ENCODE measurements at places on chromosomes 1 and 21.

GRCh38 chr1:244732851-244733450, 80.0 kb downstream of the DESI2 start:
- DNase-seq = no peak

GRCh38 chr1:203201516-203202205, 15.2 kb upstream of the CHI3L1 start:
- DNase-seq = no peak

DNA sequence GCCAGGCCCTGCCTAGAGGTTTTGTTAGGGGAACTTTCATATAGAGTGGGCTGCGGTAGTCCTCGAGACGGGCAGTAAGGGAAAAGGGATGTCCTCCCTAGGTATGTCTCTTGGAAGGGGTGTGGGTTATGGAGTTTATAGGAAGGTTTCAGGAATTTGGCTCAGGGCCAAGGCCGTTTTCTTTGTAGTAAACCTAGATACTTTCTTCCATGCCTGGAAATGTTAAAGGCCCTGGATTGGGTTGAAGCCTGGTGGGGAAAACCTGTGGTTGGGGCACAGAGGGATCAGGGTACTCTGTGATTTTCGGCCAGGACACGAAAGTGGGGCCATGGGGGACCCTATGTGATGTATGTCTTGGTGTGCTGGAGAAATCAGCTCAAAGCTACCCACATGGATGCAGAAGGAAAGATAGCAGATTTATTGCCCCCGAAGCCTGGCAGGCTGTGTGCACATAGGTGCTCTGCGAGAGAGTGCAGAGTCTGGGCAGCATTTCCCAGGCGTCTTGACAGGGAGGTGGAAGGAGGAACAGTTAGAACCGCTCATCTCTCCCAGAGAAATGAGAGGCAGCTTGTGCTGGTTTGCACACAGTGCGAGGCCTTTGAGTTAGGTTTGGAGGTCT, 1.7 kb downstream of the SNAP47 start:
- no peak for DNase-seq

- no peak for DNase-seq
Observed at GRCh38 chr1:31927661-31927980, 10.5 kb downstream of the PTP4A2 start.

GRCh38 chr1:55696891-55697290, 481.7 kb upstream of the USP24 start:
- no peak for DNase-seq

DNA sequence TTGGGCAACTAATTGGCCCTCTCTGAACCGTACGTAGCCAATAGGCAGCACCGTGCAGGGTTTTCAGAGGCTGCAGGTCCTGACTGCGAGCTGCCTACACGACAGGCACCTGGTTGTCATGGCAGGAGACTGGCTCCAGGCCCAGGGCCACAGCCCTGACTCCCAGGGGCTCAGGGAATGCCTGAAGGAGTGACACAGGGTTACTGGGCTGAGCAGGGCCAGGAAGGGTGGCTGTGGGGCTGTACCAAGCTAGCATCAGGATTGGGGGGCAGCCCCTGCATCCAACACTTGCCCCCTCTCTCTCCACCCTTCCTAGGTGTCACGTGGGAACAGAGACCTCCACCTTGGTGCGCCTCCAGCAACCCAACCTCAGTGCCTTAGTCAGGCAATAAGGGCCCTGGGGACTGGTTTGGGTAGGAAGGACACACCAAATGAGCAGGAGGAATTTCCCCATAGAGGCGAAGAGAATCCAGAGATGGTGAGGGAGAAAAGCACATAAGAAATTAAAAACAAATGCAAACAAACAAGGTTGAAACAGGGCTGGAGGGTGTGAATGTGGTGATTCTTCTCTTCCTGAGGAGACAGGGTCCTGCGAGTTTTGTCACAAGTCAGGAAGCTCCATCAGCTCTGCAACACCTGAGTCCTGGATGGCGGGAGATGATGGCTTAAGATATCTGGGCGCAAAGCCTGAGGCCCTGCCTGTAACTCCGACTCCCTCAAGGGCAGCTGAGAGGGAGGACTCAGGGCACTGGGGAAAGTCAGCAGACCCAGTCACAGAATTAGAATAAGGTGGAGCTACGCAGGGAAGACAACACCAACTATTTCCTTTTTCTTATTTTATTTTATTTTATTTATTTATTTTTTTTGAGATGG, 19.7 kb upstream of the RNU1-4 start:
- no peak for DNase-seq

DNA sequence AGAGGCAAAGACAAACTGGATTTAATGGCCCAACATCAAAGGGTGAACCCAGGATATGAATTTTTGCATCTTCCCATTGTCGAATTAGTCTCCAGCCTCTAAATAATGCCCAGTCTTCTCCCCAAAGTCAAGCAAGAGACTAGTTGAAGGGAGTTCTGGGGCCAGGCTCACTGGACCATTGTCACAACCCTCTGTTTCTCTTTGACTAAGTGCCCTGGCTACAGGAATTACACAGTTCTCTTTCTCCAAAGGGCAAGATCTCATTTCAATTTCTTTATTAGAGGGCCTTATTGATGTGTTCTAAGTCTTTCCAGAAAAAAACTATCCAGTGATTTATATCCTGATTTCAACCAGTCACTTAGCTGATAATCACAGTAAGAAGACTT, 26.5 kb downstream of the CD53 start:
- no peak for DNase-seq

DNA sequence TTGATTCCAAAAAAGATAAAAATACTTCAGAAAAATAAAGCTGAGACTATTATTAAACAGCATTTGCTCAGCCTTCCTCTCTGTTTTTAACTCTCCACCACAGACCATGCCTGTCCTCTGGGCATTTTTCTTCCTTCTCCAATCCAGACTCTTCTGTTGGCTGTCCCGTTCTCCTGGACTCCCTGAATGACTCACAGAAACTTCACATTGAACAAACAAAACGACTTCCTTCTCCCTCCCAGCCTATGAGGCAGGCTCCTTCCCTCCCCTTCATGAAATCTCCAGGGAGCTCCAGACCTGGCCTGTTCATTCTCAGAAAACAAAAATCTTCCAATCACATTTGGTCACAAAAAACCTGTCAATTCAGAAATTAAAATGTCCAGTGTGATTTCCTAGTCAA, 421.3 kb downstream of the NPHP4 start:
- DNase-seq = no peak

DNA sequence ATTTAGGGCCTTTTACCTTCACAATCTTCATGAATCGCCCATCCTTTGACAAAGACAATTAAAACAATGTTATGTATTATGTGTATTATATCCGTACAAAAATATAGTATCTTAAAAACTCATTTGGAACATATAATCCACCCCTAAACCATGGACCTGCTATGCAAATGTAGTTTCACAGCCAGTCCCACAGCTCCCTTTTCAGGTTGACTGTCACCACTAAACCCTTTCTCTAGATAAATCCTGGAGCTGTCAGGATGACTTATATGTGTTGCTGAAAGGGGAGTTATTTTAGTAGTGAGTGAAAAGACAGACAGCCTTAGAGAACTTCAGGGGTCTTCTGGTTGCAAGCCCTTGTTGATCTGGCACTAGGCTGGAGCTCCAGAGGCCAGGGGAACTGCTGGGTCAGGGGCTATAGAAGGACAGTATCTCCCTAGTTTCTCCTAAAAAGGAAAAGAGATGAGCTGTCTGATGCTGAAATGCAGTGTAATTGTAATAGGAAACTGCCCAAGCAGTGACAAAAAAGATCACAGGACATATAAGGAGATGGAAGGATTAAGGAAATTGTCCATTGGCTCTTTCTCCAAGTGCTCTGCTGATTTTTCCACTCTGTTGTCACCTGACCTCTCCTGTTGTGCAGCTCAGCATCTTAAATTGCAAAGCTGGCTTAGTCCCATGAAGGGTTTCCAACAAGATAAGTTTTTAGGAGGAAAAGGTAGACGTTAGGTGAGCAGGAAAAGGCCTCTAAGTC, 127.7 kb downstream of the S1PR1 start:
- no peak for DNase-seq

DNA sequence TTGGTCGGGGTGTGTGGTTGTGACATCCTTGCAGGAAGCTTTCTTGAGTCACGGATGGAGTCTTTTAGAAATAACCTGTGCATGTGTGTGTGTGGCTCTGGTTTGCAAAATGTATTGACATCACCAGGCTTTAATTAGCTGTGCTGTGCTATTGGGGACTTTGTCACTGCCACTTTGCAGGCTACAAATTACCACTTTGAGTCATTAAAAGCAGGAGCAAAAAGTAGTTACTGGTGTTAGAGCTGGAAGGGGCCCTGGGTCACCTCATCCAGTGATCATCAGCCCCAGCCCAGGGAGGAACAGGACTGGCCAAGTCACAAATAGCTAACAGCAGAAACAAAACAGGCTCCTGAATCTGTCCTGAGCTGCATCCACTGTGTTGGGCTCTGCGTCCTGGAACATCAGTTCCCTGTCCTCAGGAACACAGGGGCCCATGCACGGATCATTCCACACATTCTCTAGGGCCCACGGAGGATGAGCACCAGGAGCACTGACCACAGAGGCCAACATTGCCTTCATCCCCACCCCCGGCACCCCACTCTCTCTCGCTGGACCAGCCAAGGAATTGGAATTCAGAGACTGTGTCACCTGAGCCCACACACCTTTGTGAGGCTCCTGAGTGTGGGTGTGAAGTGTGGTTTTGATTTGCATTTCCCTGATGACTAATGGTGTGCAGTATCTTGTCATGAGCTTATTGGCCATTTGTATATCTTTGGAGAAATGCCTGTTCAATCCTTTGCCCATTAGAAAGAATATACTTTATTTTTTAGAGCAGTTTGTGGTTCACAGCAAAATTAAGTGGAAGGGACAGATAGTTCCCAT, 280.1 kb upstream of the C1orf174 start:
- no peak for DNase-seq

GRCh38 chr1:176540428-176540827, 77.5 kb downstream of the PAPPA2 start:
- DNase-seq = no peak

GRCh38 chr1:43910343-43910742, 23.3 kb upstream of the ARTN start:
- no peak for DNase-seq

GRCh38 chr1:226890331-226891108, 20.1 kb downstream of the PSEN2 start:
- no peak for DNase-seq

- DNase-seq = no peak
Observed at GRCh38 chr1:7646981-7647901, 123.9 kb upstream of the VAMP3 start.

GRCh38 chr21:43986544-43987451, 25.3 kb upstream of the TRAPPC10 start:
- DNase-seq = no peak

DNA sequence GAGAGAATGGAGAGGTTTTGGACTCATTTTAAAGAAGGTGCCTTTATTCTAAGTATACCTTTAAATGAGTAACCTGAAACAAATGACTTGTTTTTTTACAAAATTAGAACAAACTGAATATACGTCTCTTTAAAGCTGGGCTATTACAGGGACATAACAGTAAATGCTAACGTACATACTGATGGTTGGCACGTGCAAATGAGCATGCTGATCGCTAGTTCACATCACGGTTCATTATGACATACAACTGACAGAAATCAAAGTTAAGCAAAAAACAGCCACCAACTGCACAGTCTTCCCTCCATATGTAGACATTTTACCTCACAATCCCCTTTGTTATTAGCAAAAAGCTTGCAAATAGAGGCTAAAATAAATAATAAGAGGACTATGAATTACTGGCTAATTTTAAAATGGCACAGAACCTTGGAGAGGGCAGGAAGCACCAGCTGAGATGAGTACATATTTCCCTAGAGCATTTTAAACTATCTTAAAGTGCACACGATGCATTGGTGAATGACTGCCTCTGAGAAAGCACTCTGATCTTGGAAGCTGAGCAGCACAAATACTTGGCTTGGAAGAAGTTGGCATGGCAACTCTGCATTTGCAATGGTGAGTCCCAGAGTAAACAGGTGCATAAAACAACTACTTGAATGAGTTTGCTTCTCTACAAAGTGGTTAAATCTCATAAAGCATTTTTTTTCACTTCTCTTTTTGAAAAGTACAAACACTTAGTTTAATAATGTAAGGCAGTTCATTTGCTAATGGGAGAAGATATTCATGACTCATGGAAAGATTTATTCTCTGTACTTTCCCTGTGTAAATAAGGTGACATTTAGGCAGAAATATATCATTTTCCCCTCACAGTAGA, 204.7 kb downstream of the LHX8 start:
- DNase-seq = no peak

DNA sequence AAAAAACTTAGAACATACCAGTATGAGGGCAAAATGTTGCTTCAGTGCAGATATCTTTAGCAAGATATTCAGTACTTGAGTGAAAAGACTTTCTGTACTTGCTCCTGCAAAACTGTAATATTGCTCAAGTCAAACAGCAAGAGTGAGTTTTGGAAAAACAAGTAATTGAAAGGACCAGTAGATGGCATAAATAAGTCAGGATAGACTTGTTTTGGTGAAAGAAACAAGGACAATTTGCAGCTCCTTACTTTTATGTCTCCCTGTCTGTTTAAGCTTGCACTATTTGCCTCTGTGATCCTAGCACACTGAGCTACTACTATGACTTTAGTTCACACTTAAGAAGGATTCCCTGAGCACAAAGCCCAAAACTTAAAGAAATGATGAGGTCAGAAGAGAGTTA, 39.1 kb downstream of the IFI44 start:
- DNase-seq = no peak

GRCh38 chr1:238329671-238330070, 438.9 kb upstream of the ZP4 start:
- no peak for DNase-seq

DNA sequence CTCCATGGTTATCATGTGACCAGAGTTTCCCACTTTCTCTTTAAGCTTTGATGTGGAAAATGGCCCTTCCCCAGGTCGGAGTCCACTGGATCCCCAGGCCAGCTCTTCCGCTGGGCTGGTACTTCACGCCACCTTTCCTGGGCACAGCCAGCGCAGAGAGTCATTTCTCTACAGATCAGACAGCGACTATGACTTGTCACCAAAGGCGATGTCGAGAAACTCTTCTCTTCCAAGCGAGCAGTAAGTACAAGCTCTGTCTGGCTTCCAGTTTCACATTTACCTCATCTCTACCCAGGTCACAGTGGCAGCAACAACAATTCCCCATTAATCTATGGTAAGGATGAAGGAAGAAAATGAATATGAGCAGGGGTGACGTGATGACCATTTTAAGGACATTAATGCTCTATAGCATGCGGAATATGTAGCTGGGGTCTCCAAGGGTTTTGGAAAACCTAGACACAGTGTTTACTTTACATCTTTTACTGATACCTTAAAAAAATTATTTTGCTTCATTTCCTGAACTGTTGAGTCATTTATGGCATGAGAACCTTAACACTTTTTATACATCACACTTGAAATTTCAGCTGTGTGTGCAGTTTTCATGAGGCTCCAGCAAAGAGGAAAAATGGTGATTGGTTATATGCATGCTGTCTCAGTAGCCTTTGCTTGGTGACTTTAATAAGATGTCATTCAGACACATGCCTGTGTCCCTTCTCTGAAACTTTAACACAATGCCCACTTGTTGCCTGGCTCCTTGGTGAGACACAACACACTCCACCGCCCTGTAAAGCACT, 286.3 kb upstream of the SGIP1 start:
- DNase-seq = no peak

DNA sequence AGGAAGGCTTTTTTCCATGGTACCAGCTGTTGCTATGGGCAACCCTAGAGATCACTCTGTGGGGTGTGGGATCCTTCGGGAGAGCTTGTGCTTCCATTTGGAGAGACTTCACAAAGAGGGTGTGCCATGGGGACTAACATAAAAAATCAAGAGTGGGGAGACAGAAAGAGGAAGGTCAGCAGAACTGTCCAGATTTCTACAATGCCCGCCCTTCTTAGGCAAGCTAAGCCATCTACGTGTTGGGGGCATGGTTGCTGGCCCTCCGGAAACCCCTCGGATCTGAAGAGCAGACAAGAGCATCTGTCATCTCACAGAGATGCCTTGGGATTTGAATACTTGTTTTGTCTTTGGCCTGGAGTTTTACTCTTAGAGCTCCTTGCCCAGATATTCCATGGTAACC, 83.9 kb upstream of the ZNF648 start:
- DNase-seq = no peak

All from brain pericyte (primary cell).